ENCODE measurements at places on chromosomes 11 and 22.

DNA sequence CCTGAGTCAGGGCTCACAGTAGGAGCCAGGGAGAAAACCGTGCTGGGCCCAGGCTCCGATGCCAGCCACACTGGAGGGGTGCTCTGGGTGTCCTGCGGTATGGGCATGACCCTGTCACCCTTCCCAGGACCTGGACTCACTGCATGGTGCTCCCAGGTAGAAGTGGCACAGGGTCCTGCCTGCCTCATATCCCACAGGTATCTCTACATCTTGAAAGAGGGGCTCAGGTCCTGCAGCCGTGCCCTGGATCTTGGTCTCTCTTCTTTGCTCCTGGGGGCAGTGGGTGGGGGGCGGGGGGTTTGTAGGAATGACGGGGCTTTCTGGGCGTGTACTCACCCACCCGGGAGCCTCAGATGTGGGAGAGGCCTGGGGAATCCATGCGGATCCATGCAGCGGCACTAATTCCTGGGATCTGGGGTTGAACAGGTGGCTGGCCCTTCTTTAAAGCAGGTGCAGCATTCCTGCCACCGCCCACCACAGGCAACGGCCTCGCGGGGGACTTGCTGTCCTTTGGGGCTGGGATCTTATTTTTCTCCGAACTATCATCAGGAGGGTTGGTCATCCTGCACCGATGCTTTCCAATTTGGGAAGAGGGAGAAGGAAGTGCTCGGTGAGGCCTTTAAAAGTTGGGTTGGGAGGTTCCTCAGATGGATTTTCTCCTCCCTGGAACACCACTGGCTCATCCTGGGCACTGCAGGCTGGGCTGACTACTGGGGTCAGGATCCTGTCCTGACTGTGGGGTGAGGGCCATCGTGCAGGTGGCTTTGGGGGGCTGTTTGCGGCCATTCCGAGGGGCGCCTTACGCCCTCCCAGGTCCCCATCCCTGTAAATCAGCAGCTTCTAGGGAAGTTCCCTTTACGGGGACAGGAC lies 886.4 kb downstream of the BRD1 start:
- no peak for DNase-seq

DNA sequence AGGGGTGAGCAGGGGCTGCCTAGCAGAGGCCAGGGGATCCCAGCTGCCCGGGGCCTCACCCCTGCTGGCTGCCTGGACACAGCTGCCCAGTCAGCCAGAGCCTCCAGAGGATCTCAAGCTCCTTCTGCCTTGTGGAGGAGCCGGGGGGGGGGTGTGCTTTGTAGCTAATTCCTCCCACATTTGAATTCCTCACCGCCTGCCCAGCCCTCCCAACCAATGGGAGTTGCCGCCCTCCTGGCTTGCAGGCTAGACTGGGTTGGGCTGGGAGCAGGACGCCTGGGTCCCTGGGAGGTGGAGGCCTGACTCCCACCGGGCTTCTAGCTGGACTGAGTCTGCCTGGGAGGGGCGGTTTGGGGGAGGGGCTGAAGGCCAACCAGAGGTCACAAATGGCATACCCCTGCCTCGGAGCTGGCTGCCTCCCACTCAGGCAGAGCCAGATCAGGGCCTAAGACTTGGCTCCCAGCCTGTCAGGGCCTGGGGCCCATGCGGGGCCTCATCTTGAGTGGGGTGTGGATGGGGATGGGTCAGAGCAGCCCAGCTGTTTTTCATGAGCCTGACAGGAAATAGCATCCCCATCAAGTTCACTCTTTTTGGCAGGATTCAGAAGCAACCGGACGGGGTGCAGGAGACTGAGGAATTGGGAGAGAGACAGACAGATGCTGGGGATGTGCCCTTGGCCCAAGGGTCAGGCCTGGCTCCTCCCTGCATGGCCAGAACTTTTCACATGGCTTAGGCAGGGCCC lies 29.2 kb upstream of the PDE2A start:
- no peak for DNase-seq

DNA sequence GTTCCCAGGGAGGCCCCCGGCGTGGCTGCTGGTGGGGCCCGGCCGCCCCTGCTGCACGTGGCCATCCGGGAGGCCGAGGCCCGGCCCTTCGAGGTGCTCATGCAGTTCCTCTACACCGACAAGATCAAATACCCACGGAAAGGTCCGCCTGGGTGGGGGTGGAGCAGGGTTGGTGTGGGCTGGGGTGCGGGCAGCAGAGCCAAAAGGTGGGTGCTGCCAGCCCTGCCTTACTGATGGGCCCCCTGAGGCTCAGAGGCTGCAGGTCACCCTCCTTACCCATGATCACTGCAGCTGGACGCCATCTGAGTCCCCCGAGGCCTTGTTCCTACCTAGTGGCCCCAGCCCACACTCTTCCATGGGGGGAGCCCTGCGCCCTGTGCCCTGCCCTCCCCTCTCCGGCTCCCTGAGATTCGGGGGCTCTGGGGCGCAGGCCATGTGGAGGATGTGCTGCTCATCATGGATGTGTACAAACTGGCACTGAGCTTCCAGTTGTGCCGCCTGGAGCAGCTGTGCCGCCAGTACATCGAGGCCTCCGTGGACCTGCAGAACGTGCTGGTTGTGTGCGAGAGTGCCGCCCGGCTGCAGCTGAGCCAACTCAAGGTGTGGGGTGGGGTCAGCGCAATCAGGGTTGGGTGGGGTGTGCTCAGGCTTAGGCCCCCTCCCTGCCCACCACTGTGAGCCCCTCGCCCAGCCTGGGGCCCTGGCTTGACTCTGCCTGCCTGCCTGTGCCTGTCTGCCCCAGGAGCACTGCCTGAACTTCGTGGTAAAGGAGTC lies 7.6 kb downstream of the THAP7 start:
- DNase-seq, result no peak

GRCh38 chr11:108559340-108559739 lies 34.2 kb downstream of the EXPH5 start:
- DNase-seq, result no peak

DNA sequence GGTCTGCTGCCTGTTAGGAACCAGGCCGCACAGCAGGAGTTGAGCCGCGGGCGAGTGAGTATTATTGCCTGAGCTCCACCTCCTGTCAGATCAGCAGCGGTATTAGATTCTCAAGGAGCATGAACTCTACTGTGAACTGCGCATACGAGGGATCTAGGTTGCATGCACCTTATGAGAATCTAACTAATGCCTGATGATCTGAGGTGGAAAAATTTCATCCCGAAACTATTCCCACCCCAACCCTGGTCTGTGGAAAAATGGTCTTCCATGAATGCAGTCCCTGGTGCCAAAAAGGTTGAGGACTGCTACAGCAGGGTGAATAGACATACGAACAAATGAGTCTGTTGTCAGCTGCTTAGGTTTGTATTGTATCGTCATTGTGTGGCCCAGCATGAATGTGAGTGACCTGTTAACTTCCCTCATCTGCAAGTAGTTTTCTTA lies 29.8 kb downstream of the RNF141 start:
- DNase-seq, result no peak

DNA sequence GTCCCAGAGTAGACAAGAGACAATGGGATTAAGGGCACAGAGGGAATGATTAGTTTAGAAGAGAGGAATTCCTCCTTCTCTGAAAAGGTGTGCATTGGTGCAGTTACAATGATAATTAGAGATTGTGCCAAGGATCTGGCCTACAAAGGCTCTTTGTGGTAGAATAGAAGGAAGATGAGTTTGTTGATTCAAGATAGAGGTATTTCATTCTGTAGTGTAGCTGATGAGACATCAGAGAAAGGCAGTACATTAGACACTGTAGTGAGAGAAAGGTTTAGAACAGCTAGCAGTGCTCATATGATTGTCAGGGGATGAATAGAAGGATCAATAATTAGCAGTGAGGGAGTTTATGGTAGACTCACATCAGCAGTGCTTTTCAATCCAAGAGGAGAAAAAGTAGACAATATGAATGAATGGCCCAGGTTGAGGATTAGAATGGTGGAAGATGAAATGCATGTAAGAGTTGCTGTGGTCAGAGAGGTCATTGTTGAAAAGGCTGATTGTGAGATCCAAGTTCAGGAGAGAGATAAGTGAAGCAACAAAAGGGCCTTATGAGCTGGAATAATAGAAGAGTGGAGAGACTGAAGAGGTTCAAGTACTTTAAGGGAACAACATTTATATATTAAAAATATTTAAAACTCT lies 28.9 kb downstream of the SIK2 start:
- DNase-seq, result no peak

GRCh38 chr11:19974886-19975285 lies 185.4 kb downstream of the DBX1 start:
- DNase-seq, result no peak

DNA sequence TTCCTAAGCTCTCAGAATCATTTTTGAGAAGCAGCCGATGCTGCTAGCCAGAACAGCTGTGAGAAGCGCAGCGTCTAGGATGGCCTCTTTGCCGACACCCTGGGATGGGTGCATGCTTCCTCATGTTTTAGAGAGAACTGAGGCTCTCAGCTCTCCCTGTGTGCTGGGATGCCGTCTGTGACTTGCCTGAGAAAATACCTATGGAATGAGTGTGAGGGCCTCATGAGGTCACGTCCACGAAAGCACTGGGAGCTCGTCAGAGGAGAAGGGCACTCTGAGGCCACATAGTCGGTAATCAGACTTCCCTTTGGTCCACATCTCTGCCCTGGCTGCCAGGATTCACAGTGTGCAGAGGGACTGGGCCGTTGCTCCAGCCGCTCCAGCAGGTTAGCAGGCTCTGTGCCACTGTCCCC lies 54.7 kb downstream of the MICAL3 start:
- no peak for DNase-seq

DNA sequence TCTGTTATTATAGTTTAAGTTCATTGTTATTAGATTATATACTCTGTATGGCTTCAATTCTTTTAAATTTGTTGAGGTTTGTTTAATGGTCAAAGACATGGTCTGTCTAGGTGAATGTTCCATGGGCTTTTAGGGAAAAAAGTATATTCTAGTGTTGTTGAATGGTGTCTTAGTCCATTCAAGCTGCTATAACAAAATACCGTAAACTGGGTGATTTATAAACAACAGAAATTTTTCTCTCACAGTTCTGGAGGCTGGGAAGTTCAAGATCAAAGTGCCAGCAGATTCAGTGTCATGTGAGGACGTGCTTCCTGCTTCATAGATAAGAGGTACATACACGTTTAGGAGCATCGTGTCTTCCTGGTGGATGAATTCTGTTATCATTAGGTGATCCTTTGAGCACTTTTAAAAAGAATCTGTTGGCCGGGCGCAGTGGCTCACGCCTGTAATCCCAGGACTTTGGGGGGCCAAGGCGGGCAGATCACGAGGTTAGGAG lies 26.2 kb downstream of the PPARA start:
- DNase-seq, result no peak

GRCh38 chr11:2731130-2732125 lies 31.6 kb upstream of the KCNQ1OT1 start:
- DNase-seq, result no peak

DNA sequence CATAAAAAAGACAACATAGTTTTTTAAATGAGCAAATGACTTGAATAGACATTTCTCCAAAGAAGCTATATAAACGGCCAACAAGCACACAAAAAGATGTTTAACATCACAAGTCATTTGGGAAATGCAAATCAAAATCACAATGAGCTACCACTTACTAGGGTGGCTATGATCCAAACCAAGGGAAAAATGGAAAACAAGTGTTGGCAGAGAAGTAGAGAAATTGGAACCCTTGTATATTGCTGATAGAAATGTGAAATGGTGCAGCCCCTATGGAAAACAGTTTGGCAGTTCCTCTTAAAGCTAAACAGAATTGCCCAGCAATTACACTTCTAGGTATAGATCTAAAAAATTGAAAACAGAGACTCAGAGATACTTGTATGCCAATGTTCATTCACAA lies 29.0 kb downstream of the PAMR1 start:
- no peak for DNase-seq

DNA sequence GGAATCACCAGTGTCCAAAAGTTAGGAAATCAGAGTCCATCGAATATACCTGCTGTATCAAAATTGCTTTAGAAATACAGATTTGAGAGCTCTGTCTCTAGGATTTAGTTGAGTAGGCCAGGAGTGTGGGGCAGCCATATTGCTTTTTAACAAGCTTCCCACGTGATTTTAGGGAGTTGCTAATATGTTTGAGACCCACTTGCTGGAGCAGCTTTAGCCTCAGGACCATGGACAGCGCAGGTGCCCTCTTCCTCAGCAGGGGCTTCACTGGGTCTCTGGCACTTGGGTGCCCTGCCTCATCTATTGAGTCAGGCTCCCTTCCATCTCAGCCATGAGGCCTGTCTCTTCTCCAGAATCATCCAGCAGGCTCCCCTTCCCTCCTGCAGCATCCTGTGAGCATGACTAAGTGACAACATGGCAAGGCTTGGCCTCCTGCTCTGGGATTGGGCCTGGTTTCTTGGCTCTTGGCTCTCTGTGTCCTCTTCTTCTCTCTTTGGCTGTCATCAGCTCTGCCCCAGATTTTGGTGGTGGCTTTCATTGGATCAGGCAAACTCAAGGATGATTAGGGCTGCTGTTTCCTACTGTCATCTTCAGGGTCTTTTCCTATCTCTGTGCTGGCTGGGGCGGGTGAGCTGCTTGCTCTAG lies 70.0 kb downstream of the SGSM1 start:
- no peak for DNase-seq
